NCI-H446 treated with DMSO at 0.1 percent for 48 hours (cell line): ENCODE measurements at places on chromosomes 2 and 18.

DNA sequence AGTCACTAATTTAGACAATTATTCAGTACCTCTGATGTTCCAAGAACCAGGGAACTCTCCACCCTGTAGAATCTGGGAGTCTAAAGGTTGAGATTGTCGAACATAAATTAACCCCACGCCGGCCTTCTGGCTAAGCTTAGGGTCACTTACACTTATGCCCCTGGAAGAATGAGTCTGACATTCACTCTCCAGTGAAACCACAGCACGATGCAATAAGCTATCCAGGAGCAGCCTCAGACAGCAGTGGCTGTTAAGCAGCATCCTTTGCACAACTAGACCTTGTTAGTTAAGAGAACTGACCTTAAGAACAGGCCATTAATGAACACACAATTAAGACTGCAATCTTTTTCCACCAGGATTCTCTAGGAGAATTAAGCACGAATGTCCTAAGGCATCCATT lies 25.0 kb downstream of the SH3YL1 start:
- DNase-seq, result no peak

GRCh38 chr2:215609089-215610032 lies 173.5 kb upstream of the FN1 start:
- no peak for DNase-seq

DNA sequence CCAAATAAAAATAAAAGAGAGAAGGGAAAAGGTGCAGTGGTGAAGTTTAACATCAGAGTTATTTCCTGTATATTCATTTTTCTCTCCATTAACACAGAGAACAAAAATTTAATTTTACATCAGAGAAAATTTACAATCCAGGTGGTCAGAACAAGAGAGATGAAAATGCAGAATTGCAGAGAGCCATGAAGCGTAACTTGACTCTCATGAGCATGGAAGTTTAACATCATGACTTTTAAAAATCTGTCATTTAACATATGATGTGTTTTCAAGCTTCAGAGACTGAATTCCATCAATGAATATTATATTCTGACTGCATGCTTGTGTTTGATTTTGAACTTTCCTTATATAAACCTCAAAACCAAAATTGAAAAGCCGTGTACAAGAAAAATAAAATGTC lies 79.3 kb upstream of the ZNF397 start:
- no peak for DNase-seq

- DNase-seq, result no peak
These were observed 71.0 kb upstream of the ITM2C start for GRCh38 chr2:230793572-230794359.

GRCh38 chr2:136118819-136119716 lies 1.1 kb upstream of the CXCR4 start:
- no peak for DNase-seq
